ENCODE measurements at places on chromosomes 16 and 17.

- DNase-seq: no peak
These were observed 27.1 kb downstream of the MEOX1 start for GRCh38 chr17:43634591-43635125.

- DNase-seq: peak; percentile 40
These were observed 22.4 kb downstream of the C17orf75 start for GRCh38 chr17:32319548-32319905.

- DNase-seq: no peak
These were observed 403 bp upstream of the KRTAP3-1 start for GRCh38 chr17:41009301-41009760.

- no peak for DNase-seq
These were observed 209.1 kb downstream of the MAF start for GRCh38 chr16:79391395-79391794.

GRCh38 chr16:57358086-57358420, 530 bp upstream of the CCL22 start:
- DNase-seq: no peak

DNA sequence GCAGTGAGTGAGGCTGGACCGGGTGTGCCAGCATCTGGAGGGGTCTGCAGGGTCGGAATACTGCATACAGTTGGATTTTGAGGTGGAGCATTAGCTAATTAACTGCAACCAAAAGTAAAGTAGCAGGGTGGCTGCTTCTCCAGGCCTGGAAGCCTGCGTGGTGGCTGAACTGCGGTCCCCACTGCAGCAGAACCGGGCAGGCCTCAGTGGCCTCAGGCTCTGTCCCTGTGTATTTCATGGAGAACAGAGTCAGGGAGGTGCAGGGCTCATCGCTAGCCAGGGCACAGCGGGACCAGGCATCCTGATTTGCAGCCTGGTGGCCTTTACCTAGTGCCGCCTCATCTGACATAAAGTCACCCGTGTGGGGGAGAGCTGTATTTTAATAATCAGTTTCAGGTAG, 131.9 kb downstream of the RPTOR start:
- DNase-seq: no peak

- DNase-seq: no peak
These were observed 73.1 kb upstream of the TANC2 start for GRCh38 chr17:62892870-62893338.

GRCh38 chr17:60139438-60140285, 10.1 kb upstream of the CA4 start:
- DNase-seq: no peak

- no peak for DNase-seq
These were observed 719.7 kb upstream of the CDH8 start for GRCh38 chr16:62755938-62756337.

GRCh38 chr16:3595110-3595486, 16.3 kb downstream of the SLX4 start:
- no peak for DNase-seq

DNA sequence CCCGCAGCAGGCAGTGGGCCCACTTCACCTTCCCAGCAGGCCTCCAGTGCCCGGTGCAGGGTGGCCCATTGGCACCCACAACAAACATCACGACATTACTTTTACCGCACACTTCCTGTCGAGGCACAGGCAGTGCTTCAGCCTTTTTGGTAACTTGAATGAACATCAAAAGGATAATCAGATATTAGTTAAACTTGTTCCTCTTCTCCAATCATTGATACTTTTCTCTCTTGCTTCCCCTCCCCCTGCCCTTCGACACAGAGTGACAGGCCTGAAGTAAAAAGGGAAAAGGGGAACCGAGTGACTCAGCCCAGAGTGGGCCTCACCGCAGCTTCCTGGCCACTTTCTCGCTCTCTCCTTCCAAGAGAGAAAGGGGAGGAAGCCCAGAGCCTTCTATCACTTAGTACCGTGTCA, 507.0 kb downstream of the MAF start:
- DNase-seq: peak; percentile 84

- DNase-seq: no peak
These were observed 22.6 kb upstream of the NGFR start for GRCh38 chr17:49472527-49472926.

- no peak for DNase-seq
These were observed 13.5 kb downstream of the CEP295NL start for GRCh38 chr17:78889531-78889930.
